H1 (cell line): ENCODE measurements at places on chromosomes 12 and 14.

DNA sequence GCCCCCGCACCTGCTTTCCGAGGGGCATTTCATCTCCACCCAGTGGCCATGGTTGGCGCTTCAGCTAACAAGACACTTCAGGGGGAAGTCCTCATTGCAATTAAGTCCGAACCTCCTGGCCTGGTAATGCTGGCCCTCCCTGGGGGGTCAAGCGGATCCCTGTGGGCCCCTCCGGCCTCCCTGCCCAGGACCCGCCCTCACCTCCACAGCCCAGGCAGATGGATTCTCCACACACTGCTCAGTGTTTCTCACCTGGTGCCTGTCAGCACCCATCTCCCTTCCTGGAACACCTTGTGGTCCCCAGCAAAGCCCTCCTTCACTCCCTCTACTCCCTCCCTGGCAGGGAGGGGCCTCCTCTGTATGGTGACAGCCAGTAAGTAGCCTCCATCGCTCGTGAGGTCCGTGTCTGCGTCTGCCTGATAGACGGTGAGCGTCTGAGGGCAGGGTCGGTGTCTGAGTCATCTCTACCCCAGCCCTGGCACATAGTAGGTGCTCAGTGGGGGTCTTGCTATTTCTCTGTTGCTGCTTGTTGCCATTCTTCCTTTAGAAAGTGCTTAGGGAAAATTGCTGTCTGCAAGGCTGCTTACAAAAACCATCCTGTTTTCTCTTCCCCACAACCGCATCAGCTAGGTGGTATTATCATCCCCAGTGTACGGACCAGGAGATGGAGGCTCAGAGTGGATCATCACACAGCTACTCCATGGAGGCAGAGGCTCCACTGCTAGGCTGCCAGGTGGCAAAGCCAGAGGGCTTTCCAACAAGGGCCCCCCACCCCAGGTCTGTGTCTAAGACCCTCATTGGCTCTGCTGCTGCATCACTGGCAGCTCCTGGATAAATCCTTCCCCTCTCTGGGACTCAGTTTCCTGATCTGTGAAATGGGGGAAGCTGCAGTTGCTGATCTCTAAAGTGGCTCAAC, 39.7 kb upstream of the EML1 start:
- H3K4me3 ChIP-seq: no peak overlapping the region
- H3K36me3 ChIP-seq: no peaks in the 10 kb centered on the region
- peaks cover 6% of the 10 kb centered on the region for H3K4me1 ChIP-seq
- no peak for DNase-seq

- H3K27ac ChIP-seq: no peak overlapping the region
- no peak for DNase-seq
- no peak overlapping the region for H3K4me3 ChIP-seq
These were observed 67.9 kb downstream of the FAR2 start for GRCh38 chr12:29216797-29217575.

DNA sequence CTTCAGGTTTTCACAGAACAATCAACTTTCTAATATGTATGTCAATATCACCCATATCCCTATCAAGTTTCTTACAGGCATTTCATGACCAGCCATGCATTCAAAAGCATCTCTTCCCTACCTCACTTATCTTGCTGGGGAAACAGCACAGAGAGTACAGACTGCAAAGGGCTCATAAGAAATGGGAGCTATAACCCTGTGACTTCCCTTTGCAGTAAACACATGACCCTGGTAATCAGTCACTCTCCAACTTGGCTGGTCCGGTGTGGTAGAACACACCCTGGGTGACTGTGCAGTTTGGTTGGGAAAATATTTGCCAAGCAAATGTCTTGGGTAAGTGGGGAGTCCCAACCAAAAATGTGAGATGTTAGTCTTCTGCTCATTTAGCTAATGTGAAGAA, 49.4 kb upstream of the TMCC3 start:
- H3K27ac ChIP-seq: no peak overlapping the region
- no peaks in the 10 kb centered on the region for H3K4me1 ChIP-seq
- no peaks in the 10 kb centered on the region for H3K36me3 ChIP-seq
- no peak for DNase-seq

- no peak overlapping the region for H3K27ac ChIP-seq
- no peaks in the 10 kb centered on the region for H3K27me3 ChIP-seq
- H3K4me3 ChIP-seq: no peak overlapping the region
- peaks cover 13% of the 10 kb centered on the region for H3K4me1 ChIP-seq
These were observed 2.5 kb upstream of the ACTN1 start for GRCh38 chr14:68981539-68981976.

- DNase-seq: peak; percentile 80
- peak within 1 kb of the TSS; percentile 76 for H3K4me3 ChIP-seq
- H3K4me1 ChIP-seq: 0 out of 2 replicates have a peak, but pooled peaks cover 2% of the 10 kb centered on the region
- H3K27me3 ChIP-seq: no peaks in the 10 kb centered on the region
- no peaks in the 10 kb centered on the region for H3K36me3 ChIP-seq
These were observed at the start of gene TMEM117 for GRCh38 chr12:43835656-43836474. TSS of gene TMEM117 (plus strand) at chr12:43836081.

DNA sequence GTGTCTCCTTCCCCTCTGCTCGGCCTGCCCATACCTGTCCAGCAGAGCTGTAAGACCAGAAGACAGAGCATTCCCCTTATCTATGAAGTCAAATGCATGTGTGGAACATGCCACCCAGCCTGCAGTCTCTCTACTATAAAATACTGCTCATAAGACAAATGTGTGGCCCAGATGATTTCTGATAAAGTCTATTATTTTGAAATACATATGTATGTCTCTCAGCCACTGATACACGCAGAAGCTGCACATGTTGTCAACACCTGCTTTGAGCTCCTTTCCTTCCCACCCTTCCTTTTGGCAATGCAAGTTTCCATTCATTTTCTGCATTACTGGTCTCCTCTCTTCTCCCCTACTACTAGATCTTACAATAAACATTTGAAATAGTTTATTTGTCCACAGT, 38.8 kb downstream of the NTF3 start:
- H3K27ac ChIP-seq: no peak overlapping the region
- no peaks in the 10 kb centered on the region for H3K36me3 ChIP-seq
- peaks cover 3% of the 10 kb centered on the region; the same call in 1 of the 2 replicates for H3K4me1 ChIP-seq
- no peak overlapping the region for H3K4me3 ChIP-seq
- DNase-seq: no peak

- H3K36me3 ChIP-seq: no peaks in the 10 kb centered on the region
- H3K4me1 ChIP-seq: no peaks in the 10 kb centered on the region
- peak; percentile 84 for DNase-seq
These were observed 21.9 kb upstream of the IFT81 start for GRCh38 chr12:110102255-110102654.

DNA sequence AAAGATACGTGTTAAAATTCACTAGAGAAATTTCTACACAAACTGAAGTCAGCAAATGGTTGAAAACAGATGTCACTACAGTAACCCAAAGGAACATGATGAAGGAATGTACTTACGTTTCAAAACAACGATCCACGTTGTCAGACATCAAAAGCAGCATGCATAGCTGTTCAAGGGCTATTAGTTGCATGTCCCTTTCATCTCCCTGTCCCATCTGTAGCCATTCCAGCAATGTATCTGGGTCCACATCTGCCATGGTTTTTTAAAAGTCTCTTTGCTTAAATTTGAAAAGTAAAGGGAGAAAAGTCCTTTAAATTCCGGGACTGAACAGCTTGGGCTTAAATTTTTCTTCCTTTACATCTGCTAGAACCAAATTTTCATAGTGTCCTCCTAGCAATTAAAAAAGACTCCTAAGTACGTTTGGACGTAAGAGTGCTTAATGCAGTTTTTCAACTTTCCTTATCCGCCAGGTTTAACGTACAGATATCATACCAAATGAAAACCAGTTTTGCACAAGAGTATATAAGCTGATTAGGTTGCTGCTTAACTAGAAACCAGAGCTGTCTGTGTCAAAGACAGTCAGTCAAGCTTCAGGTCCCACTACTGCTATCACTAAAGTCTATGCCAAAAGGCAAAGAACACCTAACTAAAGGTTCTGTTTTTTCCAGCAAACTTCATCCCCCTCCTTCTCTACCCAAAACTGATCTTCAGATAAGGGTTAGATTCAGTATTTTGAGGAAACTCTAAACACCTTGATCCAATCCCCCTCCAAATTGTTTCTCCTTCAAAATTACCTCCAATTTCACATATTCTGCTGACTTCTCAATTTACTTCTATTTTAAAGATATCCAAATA, 1.7 kb downstream of the HECTD1 start:
- no peak overlapping the region for H3K27ac ChIP-seq
- peak overlapping the region; percentile 81 for H3K4me3 ChIP-seq
- H3K27me3 ChIP-seq: no peaks in the 10 kb centered on the region
- H3K36me3 ChIP-seq: no peaks in the 10 kb centered on the region; the same call in 1 of the 2 replicates
- DNase-seq: no peak
- H3K4me1 ChIP-seq: peaks cover 1% of the 10 kb centered on the region; the same call in 1 of the 2 replicates

DNA sequence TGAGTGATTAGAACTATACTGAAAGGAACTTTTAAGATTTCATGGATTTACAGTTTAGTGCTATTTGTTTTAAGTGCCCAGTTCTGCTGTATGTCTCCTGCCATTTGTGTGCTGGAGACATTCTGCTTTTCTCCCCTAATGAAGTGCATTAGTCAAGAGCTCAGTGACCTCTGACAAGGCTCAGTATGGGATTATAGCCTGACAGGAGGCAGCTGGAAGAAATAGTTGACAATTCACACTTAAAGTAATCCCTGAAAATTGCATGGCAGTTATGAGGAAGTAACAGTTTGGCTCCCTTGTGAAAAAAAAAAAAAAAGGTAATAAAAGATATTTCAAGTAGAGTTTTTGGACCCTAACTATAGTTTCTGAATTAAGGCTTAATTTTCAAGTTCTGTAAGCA, 70.3 kb downstream of the ALX1 start:
- no peaks in the 10 kb centered on the region for H3K27me3 ChIP-seq
- no peaks in the 10 kb centered on the region for H3K4me1 ChIP-seq
- no peaks in the 10 kb centered on the region for H3K36me3 ChIP-seq
- H3K4me3 ChIP-seq: no peak overlapping the region
- no peak for DNase-seq

GRCh38 chr14:31232081-31232480, 24.5 kb upstream of the HECTD1 start:
- H3K4me3 ChIP-seq: no peak overlapping the region
- H3K36me3 ChIP-seq: no peaks in the 10 kb centered on the region
- H3K27me3 ChIP-seq: no peaks in the 10 kb centered on the region

- H3K27me3 ChIP-seq: no peaks in the 10 kb centered on the region
- DNase-seq: no peak
- no peak overlapping the region for H3K4me3 ChIP-seq
- H3K27ac ChIP-seq: no peak overlapping the region
These were observed 161.7 kb downstream of the SLC15A4 start for GRCh38 chr12:128662101-128662500.

GRCh38 chr14:47846008-47846407, 170.6 kb upstream of the MDGA2 start:
- DNase-seq: no peak
- H3K27me3 ChIP-seq: no peaks in the 10 kb centered on the region
- no peaks in the 10 kb centered on the region for H3K4me1 ChIP-seq
- no peak overlapping the region for H3K4me3 ChIP-seq
- no peak overlapping the region for H3K27ac ChIP-seq
